ENCODE measurements at places on chromosomes 6 and 20.

- DNase-seq, result no peak
Observed at GRCh38 chr6:106197441-106197840, 111.3 kb downstream of the PRDM1 start.

DNA sequence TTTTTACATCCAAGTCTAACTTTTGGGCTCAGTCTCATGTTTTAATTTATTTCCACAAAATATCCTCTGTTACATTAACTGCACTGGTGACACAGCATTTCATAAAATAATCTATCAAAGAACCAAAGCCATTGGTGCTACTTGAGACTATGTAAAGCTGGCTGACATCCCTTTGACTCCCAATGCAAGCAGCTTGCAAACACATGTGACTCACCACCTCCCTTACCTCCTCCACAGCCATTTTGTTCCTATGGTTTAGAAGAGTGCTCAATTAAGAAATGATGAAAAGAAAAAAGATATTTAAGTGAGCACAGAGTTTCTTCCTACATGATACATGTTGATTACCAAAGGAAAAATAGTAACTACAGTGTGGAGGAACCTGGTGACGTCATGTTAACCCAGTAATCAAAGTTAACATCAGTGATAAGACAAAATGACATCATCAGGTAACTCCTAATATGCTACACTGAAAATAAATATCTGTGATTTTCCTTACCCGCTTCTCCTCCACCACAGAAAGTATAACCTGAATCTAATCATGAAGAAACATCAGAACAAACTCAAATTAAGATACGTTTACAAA is 53.3 kb upstream of the LGSN start:
- no peak for DNase-seq

DNA sequence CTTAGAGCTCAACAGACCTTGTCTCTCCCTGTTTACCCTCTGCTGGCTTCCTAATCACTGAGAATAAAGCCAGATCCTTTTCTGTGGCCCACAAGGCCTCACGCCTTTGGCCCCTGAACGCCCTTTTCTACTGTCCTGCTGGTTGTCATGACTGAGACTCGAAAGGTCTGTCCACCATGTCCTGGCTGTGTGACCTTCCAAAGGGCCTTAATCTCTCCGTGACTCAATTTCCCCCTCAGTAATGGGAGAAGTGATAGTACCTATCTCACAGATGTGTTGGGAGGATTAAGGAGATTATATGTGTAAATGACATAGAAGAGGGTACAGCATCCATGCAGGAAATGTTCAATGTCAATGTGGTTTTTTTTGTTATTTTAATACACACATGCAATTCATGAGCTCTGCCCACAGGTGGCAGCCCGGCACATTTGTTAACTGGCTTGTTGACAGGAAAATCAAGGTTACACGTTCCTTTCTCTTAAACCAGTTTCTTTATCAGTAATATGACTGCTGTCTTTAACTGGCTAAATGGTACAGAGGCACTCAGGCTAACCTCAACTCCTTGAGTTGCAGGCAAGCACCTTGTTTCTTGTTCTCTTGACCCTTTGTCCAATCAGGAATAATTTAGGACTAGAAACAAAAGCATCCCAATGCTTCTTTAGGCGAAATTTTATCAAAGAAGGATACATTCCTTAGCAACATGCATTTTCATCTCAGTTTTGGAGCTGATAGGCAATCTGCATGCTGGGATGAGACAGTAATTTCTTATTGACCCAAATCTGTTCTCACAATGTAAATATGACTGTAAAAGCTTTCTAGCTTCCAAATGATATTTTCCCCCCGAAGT is 16.6 kb downstream of the SLC22A1 start:
- DNase-seq, result peak; percentile 38

- no peak for DNase-seq
Observed at GRCh38 chr20:46117704-46118467, at the start of gene CD40. Gene CD40 (plus strand): TSS chr20:46118314. CDS start chr20:46118344, 30 bp downstream.

GRCh38 chr20:64001607-64002011 is 20.7 kb downstream of the PRPF6 start:
- DNase-seq, result no peak

- DNase-seq, result no peak
Observed at GRCh38 chr6:77447254-77447653, 16.0 kb downstream of the HTR1B start.

- DNase-seq, result peak; percentile 41
Observed at GRCh38 chr6:52512199-52512598, 64.7 kb downstream of the TRAM2 start.

Measured in WERI-Rb-1 (cell line).